ENCODE measurements at places on chromosomes 12 and 14.

DNA sequence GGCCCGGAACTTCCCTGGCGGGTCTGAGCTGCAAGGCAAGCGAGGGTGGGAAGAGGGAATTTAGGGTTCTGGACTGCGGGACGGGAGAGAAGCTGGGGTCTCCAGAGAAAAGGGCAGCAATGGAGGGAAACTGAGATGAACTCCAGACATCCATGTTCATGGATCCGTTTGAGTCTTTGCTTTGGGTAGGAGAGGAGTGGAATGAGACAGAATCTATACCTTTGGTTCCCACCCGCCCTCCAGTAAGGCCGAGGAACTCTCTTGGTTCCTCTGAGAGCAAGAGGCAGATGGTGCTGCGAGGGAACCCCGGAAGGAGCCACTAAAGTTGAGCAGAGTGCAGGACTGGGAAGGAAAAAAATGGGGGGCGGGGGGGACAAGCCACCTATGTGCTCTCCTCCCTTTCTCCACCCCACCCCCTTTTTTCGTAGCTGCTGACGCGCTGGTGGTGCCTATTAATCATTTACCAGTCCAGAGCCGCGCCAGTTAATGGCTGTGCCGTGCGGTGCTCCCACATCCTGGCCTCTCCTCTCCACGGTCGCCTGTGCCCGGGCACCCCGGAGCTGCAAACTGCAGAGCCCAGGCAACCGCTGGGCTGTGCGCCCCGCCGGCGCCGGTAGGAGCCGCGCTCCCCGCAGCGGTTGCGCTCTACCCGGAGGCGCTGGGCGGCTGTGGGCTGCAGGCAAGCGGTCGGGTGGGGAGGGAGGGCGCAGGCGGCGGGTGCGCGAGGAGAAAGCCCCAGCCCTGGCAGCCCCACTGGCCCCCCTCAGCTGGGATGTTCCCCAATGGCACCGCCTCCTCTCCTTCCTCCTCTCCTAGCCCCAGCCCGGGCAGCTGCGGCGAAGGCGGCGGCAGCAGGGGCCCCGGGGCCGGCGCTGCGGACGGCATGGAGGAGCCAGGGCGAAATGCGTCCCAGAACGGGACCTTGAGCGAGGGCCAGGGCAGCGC, 1.2 kb downstream of the SSTR1 start:
- no peak for DNase-seq

DNA sequence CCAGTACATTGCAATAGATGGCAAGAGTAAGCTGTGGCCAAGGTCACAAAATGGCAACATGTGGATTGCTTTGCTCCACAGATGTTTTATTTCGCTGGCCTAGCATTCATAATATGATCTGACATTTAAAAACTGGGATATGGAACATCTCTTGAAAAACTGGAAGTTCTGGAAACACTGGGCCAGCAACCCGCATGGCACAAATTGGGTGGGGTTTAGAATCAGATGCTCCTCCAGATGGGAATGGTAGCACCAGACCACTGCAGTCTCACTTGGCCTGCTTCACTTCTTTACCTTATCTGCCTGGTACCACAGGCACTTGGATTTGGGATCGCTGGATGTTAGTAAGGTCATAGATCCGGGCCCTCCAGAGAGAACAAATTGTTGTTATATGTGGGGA, 10.1 kb downstream of the ZC2HC1C start:
- DNase-seq, result no peak

DNA sequence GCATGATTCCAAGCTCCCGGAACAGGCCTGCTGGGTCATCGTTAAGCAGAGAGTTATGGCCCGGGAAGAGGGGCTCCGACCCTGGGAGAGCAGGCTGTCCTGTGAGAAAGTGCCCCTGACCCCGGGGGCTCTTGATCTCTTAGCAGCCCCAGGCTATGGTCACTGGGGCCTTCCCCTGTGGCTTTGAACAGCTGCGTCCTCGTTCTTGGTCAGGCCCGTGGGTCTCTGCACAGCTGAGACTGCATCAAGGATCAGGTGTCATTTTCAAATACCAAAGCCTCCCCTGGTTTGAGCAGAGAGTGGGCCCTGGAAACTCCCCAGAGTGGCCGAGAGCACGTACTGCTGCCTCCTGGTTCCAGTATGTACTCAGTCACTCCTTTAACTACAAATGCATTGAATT, 114.8 kb downstream of the ESRRB start:
- DNase-seq, result no peak

DNA sequence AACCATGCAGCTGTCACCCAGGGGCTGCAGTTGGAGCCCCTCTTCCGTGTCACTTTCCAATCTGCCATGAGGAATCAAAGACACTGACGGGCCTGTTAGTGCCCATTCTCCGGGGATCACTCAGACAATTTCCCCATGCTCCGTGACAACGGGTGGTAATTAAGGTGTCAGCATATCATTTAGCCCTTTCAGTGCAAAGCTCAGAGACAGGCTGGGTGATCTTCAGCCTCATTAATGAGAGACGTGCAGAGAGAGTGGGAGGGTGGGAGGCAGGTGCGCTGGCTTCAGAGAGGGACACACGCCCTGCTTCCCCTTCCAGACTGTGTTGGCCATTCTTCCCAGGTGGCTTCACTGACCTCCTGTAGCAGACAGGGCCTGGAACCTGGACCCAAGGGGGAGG, 58.7 kb downstream of the MVK start:
- DNase-seq, result no peak

- DNase-seq, result no peak
These were observed 72.4 kb downstream of the IQSEC3 start for GRCh38 chr12:138898-139534.

DNA sequence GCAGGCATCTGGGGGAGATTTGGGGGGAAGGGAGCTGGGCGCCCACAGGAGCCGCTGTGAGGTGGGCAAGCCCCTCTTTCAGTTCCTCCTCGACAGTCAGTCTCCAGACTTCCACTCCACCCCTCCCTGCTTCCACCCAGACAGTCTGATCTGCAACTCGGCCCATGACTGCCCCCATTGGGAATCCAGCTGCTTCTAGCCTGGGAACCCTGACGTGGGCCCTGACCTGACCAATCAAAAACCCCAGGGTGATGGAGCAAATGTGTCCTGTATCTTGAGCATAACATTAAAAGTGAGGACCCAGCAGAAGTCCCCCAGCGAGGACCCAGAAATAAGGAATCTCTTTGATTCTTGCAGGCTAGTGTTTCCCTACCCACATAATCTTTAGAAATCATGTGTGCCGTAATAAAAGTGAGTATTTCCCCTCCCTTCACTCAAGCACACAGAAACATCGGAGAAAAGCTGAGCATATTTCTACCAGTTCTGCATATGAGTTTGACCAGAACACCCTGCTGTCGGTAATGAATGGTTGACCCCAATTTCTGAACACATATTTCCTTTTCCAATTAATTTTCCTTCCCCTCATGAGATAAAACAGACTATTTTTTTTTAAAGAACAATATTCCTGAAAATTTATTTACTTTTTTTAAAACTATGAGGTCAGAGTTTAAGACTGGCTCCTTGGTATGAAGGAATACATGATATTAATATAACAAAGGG, 6.4 kb downstream of the SSH1 start:
- peak; percentile 33 for DNase-seq

- DNase-seq, result peak; percentile 68
These were observed 112.8 kb downstream of the CHST11 start for GRCh38 chr12:104569346-104570173.

GRCh38 chr14:94598816-94599655, 13.2 kb upstream of the SERPINA3 start:
- no peak for DNase-seq

DNA sequence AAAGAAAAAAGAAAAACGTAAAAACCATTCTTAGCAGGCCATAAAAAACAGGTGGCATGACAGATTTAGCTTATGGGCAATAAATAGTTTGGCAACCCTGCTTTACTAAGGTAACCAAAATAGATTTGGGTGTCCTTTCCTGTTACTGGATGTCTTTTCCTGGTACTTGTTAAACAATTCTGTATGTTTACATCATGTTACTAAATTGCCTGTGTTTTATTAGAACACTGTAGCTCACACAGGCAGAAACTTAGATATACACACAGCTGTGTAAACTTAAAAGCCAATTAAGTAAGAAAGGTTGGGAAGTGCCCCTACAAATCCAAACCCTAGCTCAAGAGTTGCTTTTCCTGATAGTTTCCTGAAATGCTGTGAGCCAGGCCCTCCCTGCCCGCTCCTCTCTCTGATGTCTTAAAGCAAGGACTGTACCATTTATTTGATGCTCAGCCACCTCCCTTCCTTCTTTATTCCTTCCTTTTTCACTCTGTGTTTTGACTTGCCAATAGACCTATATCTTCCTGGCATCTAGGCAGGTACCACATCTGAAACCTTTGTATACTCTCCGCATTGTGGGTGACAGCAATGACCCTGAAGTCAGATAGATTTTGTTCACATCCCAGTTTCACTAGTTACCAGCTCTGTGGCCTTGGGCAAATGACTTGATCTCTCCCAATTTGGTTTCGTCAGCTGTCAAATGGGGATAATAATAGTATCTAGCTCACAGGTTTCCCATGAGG, 3.7 kb upstream of the CAMKK2 start:
- DNase-seq, result no peak

GRCh38 chr14:57274551-57274950, 5.8 kb downstream of the AP5M1 start:
- no peak for DNase-seq

GRCh38 chr14:63717702-63718101, 10.2 kb downstream of the SGPP1 start:
- peak; percentile 16 for DNase-seq
